ENCODE measurements at places on chromosomes 16 and 17. TPM values are rescaled to one million over a fixed set of nuclear protein-coding genes. Genes with fewer than 3 reads are reported as not detected.

Gene CCL17
- not detected for total RNA-seq

Gene LLGL2
- 12.3 TPM for total RNA-seq

Gene NPIPA5
- 12.0 TPM for total RNA-seq

Gene CHAD
- not detected for total RNA-seq

Gene SLC6A2
- 1.7 TPM for total RNA-seq

Gene PABPN1L
- not detected for total RNA-seq

Data from esophagus muscularis mucosa (tissue), 4 donors.